ENCODE measurements at places on chromosomes 16 and 17.
A peak's percentile ranks its signal among the peaks of the same experiment; 100 is the strongest.

DNA sequence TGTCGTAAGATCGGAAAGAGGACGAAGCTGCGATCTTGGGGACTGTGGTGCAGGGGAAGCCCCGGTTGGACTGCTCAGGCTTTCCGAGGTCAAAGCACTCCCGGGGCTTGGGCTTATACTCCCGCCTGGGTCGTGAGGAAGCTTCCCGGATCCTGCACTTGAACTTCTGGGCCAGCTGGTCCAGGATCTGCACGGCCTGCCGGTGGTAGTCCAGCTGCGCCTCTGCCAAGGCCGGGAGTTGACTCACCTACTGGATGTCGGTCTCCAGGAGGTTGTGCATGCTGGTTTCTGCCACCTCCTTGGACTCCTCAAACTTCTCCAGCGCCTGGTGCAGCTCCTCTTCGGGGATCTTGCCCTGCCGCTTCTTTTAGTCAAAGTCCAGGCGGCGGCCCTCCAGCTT lies 99.2 kb downstream of the KPNA2 start:
- DNase-seq, result no peak

DNA sequence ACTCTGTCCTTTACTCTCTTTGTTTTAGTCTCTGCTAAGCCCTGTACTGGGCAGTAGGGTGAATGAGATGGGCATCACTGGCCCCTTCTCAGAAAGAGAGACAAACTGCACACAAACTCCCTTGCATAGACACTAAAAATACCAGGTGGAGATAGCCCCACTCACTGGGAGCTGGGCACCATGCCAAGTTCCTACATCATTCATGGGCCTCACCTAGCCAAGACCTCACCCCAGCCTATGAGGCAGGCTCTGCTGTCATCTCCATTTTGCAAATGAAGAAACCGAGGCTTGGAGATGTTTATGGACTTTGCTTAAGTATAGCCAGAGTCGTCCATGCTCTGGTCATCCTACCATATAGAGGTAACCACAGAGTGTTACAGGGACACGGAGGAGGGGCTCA lies 499.8 kb upstream of the CDH11 start:
- DNase-seq, result no peak

GRCh38 chr16:2175454-2175853 lies 19.9 kb downstream of the TRAF7 start:
- no peak for DNase-seq

DNA sequence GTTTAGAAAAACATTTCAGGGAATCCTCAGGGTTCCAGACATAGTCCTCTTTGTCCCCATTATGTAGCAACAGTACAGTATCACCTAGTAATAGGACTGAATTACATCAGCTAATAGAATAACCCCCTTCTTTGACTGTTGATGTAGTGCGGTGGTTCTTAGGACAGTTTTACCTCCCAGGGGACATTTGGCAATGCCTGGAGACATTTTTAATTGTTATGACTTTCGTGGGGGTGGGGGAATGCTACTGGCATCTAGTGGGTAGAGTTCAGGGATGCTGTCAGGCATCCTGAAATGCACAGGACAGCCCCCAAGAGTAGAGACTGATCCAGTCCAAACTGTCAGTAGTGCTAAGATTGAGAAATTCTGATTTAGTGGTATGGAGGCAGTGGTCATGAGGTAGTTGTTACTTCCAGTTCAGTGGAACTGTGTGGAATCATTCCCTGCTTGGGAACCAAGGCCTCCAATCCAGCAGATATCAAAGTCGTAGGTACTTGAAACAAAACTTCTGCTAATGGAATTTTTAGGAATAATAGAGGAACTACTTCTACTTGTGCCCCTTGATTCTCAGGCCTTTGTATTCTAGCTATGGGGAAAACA lies 20.3 kb downstream of the NF1 start:
- no peak for DNase-seq

DNA sequence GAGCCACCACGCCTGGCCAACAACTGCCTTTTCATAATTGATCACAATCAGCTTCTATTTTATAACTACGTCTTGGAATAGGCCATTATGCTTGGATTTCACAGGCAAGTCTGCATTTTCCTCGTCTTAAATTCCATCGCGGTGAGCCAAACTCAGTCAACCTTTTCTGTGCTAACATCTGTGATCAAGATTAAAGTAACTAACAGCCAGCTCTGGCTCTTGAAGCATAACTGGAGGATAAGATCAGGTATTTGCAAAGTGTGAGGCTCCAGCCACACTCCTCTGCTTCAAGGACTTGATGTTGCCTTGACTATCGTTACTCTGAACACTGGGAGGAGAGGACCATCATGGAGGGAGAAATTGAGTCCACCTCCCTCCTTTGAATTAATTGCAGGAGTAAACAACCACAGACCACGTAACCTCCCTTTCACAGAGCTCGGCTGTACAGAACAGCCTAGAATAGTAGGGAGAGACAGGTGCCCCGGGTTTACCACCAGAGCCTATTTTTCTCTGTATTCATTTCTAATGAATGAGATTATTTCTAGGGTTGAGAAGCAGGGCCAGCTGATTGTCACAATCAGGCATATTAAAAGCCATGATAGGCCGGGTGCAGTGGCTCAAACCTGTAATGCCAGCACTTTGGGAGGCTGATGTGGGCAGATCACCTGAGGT lies 143.0 kb downstream of the XYLT1 start:
- no peak for DNase-seq

- peak; percentile 21 for DNase-seq
These were observed 18.1 kb upstream of the SHCBP1 start for GRCh38 chr16:46638947-46639925.

GRCh38 chr16:88616320-88616719 lies 22.1 kb upstream of the IL17C start:
- DNase-seq, result no peak

- DNase-seq, result no peak
These were observed 44.9 kb upstream of the ERN1 start for GRCh38 chr17:64174686-64175456.

- no peak for DNase-seq
These were observed 1.7 kb upstream of the HEXIM1 start for GRCh38 chr17:45146592-45146889.

DNA sequence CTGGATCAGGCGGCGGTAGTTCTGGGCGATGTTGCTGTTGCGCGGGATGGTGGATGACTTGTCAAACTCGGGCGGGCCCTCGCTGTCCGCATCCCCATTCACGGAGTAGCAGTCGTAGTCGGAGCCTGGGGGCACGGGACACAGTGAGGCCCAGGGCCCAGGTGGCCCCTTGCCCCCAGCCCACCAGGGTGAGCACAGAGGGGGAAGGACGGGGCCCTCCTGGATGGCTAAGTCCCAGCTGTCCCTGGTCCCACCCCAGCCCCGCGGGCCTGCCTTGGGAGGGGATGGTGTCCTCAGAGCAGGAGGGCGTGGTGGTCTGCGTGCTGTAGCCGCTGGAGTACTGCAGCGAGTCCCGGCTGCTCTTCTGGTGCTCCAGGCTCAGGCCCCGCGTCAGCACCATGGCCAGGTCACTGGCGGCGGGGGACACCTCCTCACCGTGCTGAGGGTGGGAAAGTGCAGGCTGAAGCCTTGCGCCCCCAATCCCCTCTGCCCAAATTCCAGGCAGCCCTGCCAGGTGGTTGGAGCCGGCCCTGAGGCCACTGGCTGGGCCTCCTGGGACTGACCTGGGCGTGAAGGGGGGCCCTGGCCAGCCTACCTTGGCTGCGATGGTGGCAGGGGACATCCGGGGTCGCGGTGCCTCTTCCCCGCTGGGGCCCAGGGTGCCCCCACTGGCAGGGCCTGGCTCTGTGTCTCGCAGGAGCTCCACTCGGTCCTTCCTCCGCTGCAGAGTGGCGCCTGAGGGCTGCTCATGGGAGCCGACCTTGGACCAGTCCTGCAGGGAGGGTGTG lies 18.2 kb downstream of the IL34 start:
- no peak for DNase-seq

GRCh38 chr17:73580073-73580710 lies 64.1 kb downstream of the SDK2 start:
- no peak for DNase-seq
